ENCODE measurements at places on chromosomes 2 and 18.

DNA sequence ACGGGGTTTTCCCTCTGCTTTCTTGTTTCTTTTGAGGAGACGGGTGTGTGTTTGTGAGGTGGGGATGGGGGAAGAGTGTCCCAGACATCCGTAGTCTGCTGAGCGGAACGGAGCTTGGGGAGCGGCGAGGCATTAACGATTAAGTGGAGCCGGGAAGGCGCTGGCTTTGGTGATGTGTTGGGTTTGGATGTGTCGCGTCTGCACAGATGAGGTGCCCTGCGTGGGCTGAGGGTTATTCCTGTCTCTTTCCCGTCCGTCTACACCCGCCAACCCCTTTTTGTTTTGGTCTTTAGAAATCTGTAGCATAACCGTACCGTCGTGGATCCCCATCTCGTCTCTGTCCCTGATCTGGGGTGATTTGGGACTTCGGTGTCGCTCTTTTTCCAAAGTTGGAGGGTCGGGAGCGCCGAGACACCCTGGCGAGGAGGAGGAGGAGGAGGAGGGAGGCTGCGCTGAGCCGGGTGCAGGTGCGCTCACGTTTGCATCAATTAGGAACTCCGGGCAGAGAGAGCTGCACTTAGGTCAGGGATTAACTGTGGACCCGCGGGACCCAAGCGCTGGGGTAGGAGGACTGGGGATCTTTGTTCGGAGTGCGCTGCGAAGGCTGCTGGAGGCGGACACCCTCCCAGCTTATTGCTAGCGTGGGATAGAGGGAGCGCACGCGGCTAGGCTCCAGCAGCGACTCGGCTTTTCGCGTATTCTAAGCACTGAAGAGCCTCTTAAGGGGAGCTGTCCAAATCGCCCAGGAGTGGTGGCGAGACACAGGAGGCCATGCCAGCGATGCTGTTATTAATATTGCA lies 720.3 kb downstream of the DPP10 start:
- no peak for DNase-seq

DNA sequence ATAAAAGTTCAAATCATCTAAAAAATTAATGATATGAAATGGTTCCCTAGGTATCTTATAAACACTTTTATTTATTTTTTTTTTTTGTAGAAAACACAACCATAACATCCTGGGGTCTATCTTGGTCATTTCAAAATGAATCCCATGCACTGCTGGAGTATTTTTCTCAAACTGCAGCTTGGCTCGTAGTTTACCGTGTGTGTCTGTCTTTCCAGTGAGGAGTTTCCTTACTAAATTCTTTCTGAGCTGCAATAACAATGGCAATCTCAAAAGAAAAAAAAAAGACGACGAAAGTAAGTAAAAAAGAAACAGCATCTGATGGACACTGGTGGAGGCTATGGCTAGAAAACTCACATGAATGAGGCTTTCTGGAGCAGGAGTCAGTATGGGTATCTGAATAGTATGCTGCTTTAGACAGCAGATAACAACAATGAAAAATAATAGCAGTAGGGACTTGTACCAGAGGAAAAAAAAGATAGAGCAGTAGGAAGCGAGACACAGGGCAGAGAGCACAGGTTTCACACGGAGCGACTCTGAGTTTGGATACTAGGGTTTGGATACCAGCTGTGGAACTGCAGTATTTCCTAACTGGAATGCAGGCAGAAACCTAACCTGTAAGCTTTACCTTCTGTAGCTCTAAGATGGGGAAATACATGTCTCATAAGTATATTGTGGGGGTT lies 43.5 kb downstream of the CALCRL start:
- DNase-seq = no peak

DNA sequence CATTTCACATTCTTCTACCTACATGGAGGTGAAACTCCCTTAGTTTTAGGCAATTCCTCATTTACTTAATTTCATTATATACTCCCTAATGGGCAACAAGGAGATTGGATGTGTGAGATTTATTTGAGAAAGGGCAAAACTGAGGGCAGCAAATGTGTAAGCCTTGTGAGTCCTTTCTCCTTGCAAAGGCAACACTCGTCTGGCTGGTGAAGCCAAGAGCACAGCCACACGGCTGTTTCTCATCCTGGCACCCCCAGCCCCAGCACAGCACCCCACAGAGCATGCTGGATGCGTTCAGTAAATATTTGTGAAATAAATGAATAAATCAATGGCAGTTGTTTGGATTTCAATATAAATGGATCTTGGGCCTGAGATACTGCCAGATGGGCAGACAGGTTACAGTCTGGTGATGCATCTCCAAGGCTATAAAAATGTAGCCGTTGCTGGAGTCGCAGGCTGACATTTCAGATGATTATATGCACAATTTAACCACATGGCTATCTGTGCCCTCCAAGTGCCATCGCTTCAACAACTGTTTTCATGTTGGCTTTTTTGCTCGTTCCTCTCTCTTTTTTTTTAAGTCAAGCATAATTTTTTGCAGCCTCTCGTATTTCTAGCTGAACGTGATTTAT lies 154.1 kb upstream of the REV1 start:
- DNase-seq = peak; percentile 88

DNA sequence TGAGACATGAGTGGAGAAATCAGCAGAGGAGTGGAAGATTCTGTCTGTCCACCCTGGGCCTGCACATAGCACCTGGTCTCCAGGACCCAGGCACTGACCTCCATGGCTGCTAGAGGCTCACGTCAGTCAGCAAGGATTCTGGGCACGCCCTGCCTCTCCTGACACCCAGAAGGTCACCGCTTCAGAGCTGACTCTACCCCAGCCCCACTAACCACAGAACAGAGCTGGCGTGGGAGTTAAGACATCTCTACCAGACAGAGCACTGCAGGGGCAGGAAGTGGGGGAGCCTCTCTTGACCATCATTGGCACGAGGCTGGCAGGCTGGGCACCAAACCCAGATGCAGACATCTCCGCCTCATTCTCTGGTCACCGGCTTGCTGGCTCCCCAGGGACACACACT lies 3.0 kb downstream of the ADCY3 start:
- DNase-seq = no peak

DNA sequence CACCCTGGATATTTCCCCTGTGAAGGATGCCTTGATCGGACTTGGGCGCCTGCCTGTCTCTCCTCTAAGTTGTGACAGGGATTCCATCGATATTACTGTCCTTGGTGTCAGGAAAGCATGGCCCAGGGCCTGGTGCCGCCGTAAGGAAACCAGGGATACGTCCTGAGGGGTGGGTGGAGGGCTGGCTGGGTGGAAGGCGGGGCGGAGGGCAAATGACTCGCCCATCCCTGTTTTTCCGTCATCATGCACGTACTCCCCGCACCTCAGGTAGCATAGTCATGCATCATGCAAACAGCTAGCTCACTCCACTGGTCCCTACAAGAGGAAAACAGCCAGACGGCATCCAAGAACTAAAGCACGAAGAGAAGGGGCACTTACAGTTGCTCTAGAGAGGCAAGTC lies 57.1 kb downstream of the PXDN start:
- no peak for DNase-seq

GRCh38 chr18:43574974-43575373 lies 297.7 kb upstream of the SYT4 start:
- no peak for DNase-seq

GRCh38 chr2:101682311-101682710 lies 15.2 kb upstream of the MAP4K4 start:
- DNase-seq = no peak

DNA sequence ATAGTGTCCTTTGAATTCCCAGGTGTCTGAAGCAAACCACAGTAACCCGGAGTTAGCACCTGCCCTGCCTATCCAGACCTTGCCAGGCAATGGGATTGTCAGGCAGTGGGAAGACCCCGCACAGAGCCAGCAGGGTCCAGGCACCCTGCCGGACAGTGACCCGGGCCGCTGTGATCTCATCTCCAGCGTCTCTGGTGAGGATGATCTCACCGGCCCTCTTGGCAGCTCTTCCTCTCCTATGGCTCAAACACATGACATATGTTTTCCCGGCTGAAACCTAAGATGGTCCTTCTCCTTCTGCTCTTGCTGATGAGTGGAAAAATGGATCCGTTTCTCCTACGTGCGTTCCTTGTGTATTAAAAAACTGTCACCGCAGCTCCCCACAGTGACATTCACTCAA lies 75.1 kb downstream of the ACOXL start:
- no peak for DNase-seq

DNA sequence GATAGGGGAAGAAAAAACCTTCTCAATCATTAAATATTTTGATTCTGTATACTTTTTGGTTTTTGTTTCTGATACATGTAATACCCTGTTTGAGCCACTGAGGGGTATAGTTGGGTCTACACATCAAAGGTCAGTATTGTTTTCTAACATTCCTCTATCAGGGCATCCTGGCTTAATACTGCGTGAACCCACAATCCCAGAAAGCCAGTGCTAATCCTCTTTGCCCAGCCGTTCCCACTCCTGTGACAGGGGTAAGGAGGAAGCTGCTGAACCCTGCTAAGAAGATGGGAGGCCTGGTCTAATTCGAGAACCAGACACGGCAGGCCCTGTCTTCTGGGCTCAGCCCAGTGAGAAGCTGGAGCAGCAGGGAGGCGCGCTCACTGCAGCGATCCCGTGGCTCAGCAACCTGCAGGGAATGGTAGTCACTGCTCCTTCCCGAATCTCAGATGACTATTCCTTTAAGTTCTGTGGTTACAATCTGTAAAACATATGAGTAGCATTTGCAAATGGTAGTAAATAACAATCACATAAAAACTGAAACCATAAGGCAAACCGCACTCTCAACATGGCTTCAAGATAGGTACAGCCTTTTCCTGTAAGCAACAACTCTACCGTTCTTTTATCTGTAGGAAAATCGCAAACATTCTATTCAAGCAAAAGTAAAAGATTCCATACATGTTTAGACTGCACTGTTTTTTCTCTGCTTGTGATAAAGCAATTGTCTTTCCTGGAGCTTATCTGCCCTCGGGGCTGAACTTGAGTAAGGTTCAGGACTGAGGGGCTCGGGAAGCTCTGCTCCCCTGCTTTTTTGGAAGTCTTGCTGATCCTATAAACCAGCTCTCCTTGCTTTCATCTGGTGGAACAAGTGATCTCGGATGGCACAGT lies 87.0 kb downstream of the EPB41L3 start:
- DNase-seq = peak; percentile 9

- DNase-seq = no peak
These were observed 60.0 kb downstream of the ZEB2 start for GRCh38 chr2:144459937-144460336.

GRCh38 chr2:38153476-38154135 lies 77.7 kb upstream of the CYP1B1 start:
- no peak for DNase-seq

- no peak for DNase-seq
These were observed at the start of gene FLACC1 for GRCh38 chr2:201357221-201357620. Gene FLACC1 (minus strand): TSS chr2:201357345. CDS start chr2:201351404, 5,941 bp downstream.
